ENCODE measurements at places on chromosomes 2 and 18. TPM values are rescaled to one million over a fixed set of nuclear protein-coding genes. Genes with fewer than 3 reads are reported as not detected.

DNA sequence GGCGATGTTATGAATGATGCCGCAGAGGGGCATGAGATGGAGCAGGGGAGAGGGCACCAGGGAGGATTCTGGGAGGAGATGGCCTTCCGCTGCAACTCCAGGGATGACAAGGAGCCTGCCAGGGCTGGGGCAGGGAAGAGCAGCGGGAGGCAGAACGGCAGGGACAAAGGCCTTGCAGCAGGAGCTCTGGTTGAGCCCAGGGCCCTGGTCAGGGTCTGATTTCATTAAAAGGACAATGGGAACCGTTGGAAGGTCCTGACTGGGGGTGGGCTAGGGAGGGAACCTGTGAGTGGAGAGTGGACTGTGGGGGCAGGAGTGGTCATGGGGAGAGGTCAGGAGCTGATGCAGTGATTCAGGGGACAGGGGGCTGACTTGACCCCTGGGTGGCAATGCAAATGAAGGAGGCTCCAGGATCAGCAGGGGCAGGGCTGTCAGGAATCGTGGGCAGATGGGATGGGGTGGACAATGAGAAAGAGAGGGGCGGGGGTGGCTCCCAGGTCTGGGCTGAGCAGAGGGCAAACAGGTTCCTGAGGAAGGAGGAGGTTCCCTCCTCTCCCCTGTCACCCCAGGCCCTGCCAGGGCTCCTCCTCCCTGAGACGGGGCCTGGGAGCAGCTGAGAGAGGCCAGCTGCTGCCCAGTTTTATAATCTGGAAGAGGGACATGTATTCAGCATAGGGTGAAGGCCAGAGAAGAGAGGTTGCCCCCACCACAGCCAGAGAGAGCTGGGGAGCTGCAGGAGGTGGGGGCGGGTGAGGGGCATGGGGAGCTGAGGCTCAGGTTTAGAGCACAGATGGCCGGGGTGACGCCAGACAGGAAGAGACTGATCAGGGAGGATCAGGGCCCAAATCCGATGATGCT, 7.3 kb upstream of the DUSP2 start:
- DNase-seq, result no peak

DNA sequence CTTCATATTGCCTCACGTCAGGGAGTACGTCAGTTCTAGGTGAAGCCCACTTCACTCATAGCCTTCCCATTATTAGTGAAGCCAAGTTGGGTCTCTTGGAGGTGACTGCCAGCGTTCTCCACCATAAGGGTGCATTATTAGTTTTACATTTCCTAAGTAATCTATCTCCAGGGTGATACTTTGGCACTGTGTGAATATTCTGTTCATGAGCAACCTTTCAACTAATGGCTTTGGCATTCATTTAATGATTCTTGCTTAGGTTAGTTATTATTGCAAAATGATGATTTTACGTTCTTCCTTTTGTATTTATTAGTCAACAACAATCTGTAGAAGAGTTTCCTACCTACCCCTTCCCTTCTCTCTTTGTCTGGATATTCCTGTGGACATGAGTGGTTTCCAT, 97.5 kb downstream of the MAP4K4 start:
- DNase-seq, result no peak

- DNase-seq, result no peak
Measured at GRCh38 chr2:64221935-64222334, 77.7 kb upstream of the PELI1 start.

The OTOF gene
- not detected for total RNA-seq

The PDCD1 gene
- 0.38 TPM for total RNA-seq

- no peak for DNase-seq
Measured at GRCh38 chr2:235343869-235344268, 150.0 kb upstream of the AGAP1 start.
